SK-N-SH (cell line): ENCODE measurements at places on chromosomes 2 and 18.

DNA sequence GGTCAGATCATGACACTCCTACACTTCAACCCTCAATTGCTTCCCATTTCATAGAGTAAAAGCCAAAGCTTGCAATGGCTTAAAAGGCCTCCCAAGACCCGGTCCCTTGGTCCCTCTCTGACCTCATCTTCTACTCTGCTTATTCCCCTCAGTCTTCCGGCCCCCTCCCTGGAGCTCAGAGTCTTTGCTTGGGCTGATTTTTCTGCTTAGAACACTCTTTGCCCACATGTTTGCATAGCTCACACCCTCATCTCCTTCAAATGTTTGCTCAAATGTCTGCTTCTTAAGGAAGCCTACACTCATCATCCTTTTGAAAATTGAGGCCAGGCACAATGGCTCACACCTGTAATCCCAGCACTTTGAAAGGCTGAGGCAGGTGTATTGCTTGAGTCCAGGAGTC is 65.6 kb upstream of the CAPN13 start:
- DNase-seq, result no peak

DNA sequence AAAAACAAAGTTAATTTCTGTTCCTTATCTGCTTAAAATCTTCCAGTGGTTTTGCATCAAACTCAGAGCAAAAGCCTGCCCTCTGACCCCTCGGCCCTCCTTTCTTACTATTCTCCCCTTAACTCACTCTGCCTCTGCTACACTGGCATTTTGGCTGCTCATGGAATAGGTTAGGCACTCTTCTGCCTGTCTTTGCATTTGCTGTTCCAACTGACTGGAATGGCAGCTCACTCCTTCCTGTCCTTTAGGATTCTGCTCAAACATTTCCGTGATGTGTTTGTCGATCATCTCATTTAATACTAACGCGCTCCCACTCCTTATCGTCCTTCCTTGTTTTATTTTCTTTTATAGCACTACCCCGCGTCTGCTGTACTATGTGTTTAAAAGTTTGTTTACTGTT is 815 bp downstream of the CEBPZ start:
- DNase-seq, result peak; percentile 36

DNA sequence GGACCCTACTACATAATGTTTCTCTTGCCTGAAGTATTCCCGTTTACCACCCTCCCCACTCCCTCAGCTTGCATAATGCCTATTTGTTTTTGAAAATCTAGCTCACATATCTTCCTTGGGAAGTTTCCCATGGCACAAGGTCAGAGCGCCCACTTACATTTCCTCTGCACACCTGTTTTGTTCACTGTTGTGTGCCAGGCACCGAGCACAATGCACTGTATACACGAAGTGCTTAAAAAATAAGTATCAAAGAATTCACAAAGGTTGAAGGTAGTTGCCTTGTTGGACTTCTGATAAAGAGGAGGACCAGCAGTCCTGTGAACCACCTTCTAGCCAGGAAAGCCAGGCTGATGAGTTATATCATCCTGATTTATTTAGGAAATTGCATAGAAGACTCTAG is 16.8 kb upstream of the RHOB start:
- DNase-seq, result no peak

GRCh38 chr2:88016960-88017779 is 823 bp upstream of the RNU2-63P start:
- DNase-seq, result peak; percentile 76

DNA sequence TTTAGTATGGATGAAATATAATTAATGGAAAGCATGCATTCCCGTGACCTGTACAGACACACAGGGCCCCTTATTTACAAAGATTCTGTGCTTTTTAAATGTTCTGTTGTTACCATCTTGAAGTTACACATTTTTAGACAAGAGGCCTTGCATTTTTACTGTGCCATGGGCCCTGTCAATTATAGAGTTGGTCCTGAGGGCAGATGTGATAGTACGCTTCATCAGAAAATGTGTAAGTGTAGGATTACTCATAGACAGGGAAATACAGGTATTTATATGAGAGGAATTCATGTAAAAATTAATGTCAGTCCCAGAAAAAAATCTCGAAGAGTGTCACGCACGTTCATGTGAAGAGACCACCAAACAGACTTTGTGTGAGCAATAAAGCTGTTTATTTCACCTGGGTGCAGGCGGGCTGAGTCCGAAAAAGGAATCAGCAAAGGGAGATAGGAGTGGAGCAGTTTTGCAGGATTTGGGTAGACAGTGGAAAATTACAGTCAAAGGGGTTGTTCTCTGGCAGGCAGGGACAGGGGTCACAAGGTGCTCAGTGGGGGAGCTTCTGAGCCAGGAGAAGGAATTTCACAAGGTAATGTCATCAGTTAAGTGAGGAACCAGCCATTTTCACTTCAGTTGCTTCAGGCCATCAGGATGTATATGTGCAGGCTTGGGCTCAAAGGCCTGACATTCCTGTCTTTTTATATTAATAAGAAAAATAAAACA is 12.2 kb upstream of the ALPK2 start:
- no peak for DNase-seq

DNA sequence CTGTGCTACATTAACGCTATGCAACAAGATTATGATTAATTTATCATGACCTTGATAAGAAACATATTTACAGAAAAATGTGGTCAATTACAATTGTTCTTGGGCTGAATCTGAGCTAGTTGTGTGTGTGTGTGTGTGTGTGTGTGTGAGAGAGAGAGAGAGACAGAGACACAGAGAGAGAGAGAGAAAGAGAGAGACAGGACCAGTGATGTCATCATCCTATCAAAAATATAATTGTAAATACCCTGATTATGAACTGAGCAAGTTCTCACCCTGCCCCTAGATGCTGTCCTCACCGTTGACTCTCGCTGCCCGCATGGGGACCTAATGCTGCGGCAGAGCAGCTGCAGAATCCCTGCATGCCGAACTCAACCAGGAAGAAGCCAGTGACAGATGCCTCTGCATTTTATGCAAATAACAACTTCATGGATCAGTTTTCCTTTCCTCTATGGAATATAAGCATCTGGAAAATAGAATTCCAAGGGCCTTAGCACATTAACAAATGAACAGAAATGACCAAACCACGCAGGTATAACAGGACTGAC is 512.5 kb downstream of the PLCL1 start:
- no peak for DNase-seq

- DNase-seq, result no peak
These were observed 100.5 kb downstream of the SCG2 start for GRCh38 chr2:223501641-223502040.
